ENCODE measurements at places on chromosomes 1 and 21. TPM values are rescaled to one million over a fixed set of nuclear protein-coding genes. Genes with fewer than 3 reads are reported as not detected.

The KCNA10 gene
- not detected for total RNA-seq

GRCh38 chr1:20742671-20743070 lies 10.2 kb upstream of the SH2D5 start:
- no peaks in the 10 kb centered on the region for H3K27me3 ChIP-seq
- H3K27ac ChIP-seq: no peak overlapping the region
- H3K36me3 ChIP-seq: peaks cover 86% of the 10 kb centered on the region
- DNase-seq: no peak

DNA sequence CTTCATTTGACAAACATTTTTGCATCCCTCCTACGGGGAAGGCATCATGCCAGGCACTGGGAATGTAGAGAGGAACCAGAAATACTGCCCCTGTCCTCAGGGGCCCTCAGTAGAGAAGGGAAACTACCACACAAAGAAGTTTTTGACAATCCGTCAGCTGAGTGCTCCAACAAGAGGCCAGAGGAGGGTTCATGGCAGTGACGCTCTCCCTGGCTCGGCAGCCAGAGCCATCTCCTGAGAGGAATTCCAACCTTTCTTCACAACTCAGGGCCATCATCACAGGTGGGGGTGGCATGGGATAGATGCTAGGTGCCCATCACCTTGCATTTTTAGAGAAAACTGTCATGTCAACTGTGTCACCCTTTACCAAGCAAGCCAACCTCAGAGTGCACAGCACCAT lies 154.1 kb downstream of the HIVEP3 start:
- no peaks in the 10 kb centered on the region for H3K4me1 ChIP-seq
- no peak overlapping the region for H3K4me3 ChIP-seq
- DNase-seq: no peak
- H3K27ac ChIP-seq: no peak overlapping the region
- H3K27me3 ChIP-seq: no peaks in the 10 kb centered on the region

DNA sequence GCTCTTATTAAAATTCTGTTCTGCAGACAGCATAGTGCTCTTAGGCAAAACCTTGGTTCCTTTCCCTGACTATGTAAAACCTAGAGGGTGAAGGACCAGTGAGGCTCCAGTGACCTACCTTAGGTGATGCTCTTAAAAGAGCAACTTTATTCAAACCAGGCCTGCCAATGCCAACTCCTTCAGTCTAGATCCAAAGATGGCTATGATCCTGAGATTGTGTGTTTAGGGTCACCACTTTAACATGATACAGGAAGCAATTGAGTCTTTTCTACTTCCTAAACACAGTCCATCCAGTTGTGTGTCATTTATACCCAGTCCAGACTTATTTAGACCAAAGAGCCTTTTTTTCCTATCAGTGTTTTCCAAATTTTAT lies 10.8 kb downstream of the MCL1 start:
- no peak for DNase-seq
- peak overlapping the region; percentile 94 for H3K27ac ChIP-seq
- H3K27me3 ChIP-seq: no peaks in the 10 kb centered on the region
- peaks cover 71% of the 10 kb centered on the region for H3K4me1 ChIP-seq
- H3K36me3 ChIP-seq: peaks cover 51% of the 10 kb centered on the region

The ZNF593OS gene
- 0.24 TPM for total RNA-seq

DNA sequence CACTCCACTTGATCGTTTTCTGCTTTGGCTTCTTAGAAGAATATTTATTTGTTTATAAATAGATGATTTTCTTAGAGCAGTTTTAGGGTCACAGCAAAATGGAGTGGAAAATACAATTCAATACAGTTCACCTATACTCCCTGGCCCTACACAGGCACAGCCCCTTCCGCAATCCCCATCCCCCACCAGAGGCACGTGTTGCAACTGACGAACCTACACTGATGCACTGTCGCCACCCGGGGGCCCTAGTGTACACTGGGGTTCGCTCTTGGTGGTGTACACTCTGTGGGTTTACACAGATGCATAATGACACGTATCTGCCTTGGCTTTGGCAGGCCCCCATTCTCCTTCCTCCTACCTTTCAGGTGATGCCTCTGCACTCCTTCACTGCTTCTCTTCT lies 8.0 kb downstream of the ECHDC2 start:
- no peaks in the 10 kb centered on the region for H3K27me3 ChIP-seq
- no peak overlapping the region for H3K27ac ChIP-seq

The KMO gene
- total RNA-seq: 0.08 TPM

- no peaks in the 10 kb centered on the region for H3K4me1 ChIP-seq
- no peak overlapping the region for H3K4me3 ChIP-seq
- no peaks in the 10 kb centered on the region for H3K27me3 ChIP-seq
- no peaks in the 10 kb centered on the region for H3K36me3 ChIP-seq
- DNase-seq: no peak
Measured at GRCh38 chr1:213622365-213623063, 365.3 kb upstream of the PROX1 start.

The MPL gene
- not detected for total RNA-seq

DNA sequence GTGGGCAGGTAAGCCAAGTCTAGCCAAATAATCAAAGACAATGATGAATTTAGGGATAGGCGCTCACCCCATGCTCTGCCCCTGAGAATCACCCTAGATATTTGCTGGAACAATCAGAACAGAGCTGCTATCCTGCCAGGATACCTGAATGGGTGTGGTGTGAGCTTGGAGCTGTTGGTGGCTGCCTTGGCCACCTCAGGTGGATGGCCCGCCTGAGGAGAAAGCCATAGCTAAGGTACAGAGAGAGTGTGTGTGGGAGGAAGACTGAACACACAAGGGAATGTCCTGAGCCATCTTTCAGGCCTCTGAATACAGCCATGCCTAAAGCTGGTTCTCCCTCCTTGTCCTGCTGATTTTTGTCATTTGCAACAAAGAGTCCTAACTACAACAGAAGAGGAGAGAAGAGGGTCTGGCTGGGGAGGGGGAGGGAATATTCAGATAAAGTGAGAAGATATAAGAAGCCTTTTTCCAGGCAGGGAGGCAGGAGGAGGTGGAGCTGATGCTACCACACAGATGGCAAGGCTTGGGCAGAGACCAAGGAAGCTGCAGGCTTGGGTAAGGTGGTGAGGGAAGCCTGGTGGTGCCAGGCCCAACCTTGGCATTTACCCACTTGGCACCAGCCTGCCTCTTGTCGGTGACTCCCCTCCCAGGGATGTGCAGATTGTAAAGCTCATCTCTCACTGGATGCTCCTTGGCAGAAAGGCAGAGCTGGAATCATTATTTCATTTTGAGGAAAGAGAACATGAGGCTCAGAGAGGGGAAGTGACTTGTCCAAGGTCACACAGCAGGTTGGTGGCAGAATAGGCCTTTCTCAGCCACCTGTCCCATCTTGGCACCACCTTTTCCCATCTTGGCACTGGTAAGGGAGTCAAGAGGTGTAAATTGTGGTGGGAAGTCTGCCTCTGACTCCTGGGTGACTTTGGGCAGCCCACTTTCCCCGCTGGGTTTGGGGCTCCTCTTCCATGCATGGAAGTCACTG lies 49.7 kb downstream of the NKAIN1 start:
- H3K27me3 ChIP-seq: peaks cover 8% of the 10 kb centered on the region
- H3K4me3 ChIP-seq: no peak overlapping the region
- no peak overlapping the region for H3K27ac ChIP-seq
- H3K4me1 ChIP-seq: no peaks in the 10 kb centered on the region
- H3K36me3 ChIP-seq: no peaks in the 10 kb centered on the region

GRCh38 chr1:115757326-115757725 lies 11.2 kb downstream of the CASQ2 start:
- H3K27ac ChIP-seq: no peak overlapping the region
- no peak for DNase-seq
- H3K4me3 ChIP-seq: no peak overlapping the region
- no peaks in the 10 kb centered on the region for H3K36me3 ChIP-seq

The COL8A2 gene
- total RNA-seq: 1.2 TPM

DNA sequence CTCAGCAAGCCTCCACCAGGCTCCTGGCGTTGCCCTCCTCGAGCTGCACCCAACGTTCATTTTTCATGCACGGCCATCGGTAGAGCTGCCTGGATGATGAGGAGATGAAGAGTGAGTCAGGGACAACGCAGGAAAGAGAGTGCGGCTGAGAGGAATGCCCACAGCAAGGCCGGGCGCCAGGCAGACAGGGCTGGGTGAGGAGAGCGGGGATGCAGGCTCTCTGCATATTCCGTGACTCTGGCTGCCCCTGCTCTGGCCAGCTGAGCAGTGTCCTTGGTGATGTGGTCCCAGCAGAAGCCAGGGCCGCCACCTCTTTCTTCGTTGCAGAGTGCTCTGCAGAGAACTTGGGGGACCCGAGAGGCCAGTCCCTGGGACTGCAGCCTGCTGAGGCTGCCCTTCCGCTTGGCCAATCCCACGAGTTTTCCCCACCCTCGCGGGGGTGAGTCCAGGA lies 10.8 kb downstream of the UMODL1 start:
- no peaks in the 10 kb centered on the region for H3K27me3 ChIP-seq
- H3K4me1 ChIP-seq: peaks cover 29% of the 10 kb centered on the region
- H3K4me3 ChIP-seq: no peak overlapping the region
- H3K36me3 ChIP-seq: no peaks in the 10 kb centered on the region
- peak overlapping the region; percentile 68 for H3K27ac ChIP-seq
- DNase-seq: peak; percentile 60

DNA sequence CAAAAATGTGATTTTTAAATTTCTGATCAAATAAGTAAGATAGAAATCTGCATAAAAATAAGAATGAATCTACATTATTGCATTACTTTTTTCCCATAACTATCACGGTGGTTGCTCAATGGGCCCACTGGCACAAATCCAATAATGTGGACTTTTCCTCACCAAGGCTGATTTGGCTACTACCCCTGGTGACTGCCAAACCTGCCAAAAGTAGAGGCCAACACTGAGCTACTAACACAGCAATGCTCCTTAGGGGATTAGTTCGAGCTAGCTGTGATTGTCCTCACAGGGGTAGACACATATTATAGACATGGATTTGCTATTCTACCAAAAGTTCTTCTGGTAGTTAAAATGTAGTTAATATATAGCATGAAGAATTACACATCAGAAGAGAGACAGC lies 107.7 kb upstream of the ZNHIT6 start:
- H3K4me1 ChIP-seq: peaks cover 16% of the 10 kb centered on the region
- no peak for DNase-seq
- H3K4me3 ChIP-seq: no peak overlapping the region
- H3K27me3 ChIP-seq: no peaks in the 10 kb centered on the region

The NBPF20 gene
- 1.1 TPM for total RNA-seq

The DNASE2B gene
- not detected for total RNA-seq

DNA sequence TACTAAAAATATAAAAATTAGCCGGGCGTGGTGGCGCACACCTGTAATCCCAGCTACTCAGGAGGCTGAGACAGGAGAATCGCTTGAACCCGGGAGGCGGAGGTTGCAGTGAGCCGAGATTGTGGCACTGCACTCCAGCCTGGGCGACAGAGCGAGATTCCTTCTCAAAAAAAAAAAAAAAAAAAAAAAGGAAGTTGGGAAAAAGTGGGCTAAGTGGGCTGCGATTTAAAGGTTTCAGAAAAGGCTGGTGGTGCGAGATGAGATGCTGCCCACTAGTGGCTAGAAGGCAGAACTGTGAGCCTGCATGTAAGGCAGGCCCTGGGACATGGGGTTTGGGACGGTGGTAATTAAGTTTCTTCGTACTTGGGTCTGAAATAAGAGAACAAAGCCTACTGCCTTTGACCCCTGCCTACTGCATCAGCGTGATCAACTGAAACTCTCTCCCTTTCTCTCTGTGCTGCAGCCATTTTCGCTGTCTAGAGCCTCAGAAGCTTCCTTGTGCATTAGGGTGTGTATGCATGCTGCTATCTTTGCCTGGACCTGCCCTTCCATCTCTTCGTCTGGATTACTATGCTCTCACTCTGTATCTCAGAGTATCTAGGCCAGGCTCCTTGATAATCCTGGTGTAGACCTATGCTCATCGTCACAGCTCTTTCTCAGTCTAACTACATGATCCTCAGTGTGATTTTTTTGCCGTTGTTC lies 12.4 kb downstream of the FMOD start:
- H3K27me3 ChIP-seq: peaks cover 14% of the 10 kb centered on the region
- peak; percentile 36 for DNase-seq
- H3K27ac ChIP-seq: no peak overlapping the region
- no peaks in the 10 kb centered on the region for H3K36me3 ChIP-seq

DNA sequence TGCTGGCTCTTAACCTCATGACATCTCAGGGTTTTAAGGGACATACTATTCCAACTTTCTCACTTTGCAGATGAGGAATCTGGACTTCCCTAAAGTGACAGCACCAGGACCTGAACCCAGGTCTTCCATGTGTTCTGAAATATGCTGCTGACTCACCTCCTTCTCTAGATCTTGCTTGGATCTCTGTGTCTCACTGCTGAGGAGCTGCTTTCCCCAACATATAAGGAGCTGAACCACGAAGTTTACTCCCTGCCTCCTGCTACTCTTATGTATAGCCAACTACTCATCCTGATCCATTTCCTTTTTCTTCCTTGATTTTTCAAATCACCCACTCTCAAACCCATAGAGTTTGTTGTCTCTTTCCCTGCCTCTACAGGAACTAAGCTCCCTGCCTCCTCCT lies 38.2 kb downstream of the ALG14 start:
- H3K27ac ChIP-seq: peak overlapping the region; percentile 69
- peaks cover 30% of the 10 kb centered on the region for H3K4me1 ChIP-seq
- no peaks in the 10 kb centered on the region for H3K27me3 ChIP-seq
- H3K4me3 ChIP-seq: no peak overlapping the region

- DNase-seq: no peak
- H3K4me3 ChIP-seq: no peak overlapping the region
- peaks cover 9% of the 10 kb centered on the region for H3K4me1 ChIP-seq
- H3K27me3 ChIP-seq: peaks cover 5% of the 10 kb centered on the region
- H3K36me3 ChIP-seq: peaks cover 43% of the 10 kb centered on the region
Measured at GRCh38 chr1:152029929-152030211, 6.9 kb downstream of the S100A11 start.

The LY9 gene
- not detected for total RNA-seq

DNA sequence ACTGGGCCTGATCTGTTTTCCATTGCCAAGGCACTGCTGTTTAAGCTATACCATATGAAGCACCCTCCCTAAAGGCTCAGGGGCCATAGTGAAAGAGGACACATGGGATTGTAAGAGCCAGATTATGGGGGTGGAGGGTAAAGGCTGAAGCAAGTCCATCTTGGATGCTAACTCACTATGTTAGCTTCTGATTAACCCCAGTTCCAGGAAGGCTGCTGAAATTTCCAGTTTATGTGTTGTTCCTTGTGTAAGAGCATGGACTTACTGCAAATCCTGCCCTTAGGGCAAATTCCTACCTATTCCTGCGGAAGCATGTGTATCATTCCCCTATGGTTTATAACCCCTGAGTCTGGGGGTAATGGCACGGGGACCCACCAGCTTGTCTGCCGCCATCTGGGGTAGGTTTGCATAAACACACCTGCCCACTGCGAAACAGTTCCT lies 91.8 kb upstream of the SERBP1 start:
- H3K27ac ChIP-seq: no peak overlapping the region
- no peak for DNase-seq
- no peaks in the 10 kb centered on the region for H3K27me3 ChIP-seq
- no peak overlapping the region for H3K4me3 ChIP-seq
- H3K4me1 ChIP-seq: no peaks in the 10 kb centered on the region

GRCh38 chr1:229091721-229092136 lies 179.2 kb upstream of the RAB4A start:
- H3K4me1 ChIP-seq: peaks cover 74% of the 10 kb centered on the region
- no peak for DNase-seq
- H3K4me3 ChIP-seq: no peak overlapping the region
- no peaks in the 10 kb centered on the region for H3K27me3 ChIP-seq
- peaks cover 27% of the 10 kb centered on the region for H3K36me3 ChIP-seq

Measured in SJSA1 (cell line).